ENCODE measurements at places on chromosomes 4 and X.

- peak; percentile 7 for DNase-seq
Measured at GRCh38 chrX:12814420-12814819, 23.2 kb downstream of the PRPS2 start.

DNA sequence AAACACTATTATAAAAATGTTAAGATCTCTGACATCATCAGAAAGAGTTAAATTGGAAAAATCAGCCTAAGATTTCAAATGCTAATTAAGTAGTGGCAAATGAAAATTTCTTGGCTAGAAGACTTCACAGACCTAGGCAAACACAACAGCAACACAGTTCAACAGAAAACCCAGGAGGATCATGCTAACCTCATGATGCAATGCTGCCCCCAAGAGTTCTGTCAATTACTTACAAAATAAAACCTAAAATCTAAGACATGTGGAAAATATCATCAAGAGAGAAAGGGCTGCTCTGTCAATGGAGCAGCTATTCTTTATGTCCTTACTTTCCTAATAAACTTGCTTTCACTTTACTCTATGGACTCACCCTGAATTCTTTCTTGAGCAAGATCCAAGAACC lies 21.0 kb downstream of the S100G start:
- DNase-seq = peak; percentile 5

GRCh38 chrX:20414066-20414465 lies 147.4 kb upstream of the RPS6KA3 start:
- DNase-seq = no peak

GRCh38 chrX:74340051-74340450 lies 36.1 kb downstream of the ZCCHC13 start:
- DNase-seq = no peak

Data from stimulated activated CD4-positive, alpha-beta T cell treated with anti-CD3 and anti-CD28 coated beads, Interleukin-4, amount 100 ng/mL, for 1 hour (primary cell).